Pulmonary artery endothelial cell (primary cell): ENCODE measurements at places on chromosomes 3 and 15.

- DNase-seq = no peak
Measured at GRCh38 chr3:10317961-10318350, 3.0 kb downstream of the SEC13 start.

GRCh38 chr3:57017459-57017845 is 43.0 kb upstream of the SPATA12 start:
- no peak for DNase-seq

- DNase-seq = no peak
Measured at GRCh38 chr3:106379251-106379750, 510.5 kb upstream of the CBLB start.

DNA sequence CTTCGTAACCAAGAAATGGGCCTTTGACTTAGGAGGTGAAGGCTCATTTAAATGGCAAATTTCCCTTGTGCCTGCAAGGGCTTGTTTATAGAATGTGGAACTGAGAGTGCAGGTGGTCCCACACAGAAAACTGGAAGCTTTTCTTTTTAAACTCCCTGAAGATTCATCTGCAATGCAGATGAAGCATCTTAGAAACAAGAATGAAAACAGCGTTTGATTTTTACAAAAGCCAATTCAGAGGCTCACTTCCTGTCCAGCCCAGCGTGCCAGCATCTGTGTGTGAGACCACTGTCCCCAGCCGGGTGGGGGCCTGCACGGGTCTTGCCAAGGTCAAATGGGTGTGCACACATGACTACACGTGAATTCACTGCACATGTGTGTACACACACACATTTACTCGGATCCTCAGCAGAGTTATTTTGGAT is 94.7 kb downstream of the LINGO1 start:
- no peak for DNase-seq

DNA sequence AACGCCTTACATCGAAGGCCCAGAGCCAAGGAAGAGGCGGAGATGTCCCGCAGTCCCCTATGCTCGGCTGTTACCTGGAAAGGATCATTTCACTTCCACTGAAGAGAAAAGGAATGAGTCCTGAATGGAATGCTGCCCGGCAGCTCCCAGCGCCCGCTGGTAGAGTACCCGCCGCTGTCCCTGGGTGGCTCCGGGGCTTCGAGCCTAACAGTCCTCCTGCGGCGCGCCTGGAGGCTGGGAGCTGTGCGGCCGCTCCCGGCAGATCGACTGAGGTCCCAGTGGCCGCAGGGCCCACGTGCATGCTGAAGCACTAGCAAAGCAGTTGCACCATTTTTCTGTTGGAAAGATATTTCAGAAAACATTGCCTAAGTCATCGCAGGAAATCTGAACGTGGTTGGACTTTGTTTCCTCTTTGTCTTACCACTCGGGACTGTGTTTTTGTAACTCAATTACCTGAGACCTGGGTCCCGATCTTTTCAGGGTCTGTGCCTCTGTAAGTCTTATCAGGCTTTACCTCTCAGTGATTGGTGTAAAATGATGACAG is 984 bp downstream of the RNU6-1 start:
- DNase-seq = no peak

GRCh38 chr3:134536781-134537180 is 50.9 kb downstream of the CEP63 start:
- no peak for DNase-seq

DNA sequence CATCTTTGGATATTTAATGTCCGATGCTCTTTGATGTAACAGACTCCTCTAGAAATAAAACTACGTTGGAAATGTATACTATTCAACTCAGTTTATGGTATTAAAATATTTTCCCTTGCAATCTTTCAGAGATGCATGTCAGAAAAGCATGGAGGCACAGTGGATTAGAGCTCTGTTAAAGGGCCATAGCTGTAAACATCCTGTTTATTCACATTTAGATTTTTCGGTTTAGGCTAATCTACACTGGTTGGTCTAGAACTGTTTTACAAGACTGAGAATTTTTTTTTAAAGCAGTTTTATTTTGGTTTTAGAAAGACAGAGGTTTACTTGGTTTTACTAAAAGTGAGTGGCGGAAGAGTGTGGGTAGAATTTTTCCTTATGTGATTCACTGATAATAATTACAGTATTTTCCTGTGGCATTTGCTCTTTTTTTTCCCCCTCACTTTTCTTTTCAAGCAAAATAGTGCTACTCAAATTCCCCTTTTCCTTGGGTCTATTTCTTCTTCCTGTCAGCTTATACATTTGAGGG is 132.1 kb downstream of the IL1RAP start:
- no peak for DNase-seq

GRCh38 chr3:66101901-66102300 is 63.2 kb upstream of the MAGI1 start:
- peak; percentile 44 for DNase-seq

GRCh38 chr15:58873267-58873666 is 60.2 kb downstream of the SLTM start:
- DNase-seq = no peak

GRCh38 chr3:195178124-195178910 is 92.6 kb downstream of the XXYLT1 start:
- no peak for DNase-seq

DNA sequence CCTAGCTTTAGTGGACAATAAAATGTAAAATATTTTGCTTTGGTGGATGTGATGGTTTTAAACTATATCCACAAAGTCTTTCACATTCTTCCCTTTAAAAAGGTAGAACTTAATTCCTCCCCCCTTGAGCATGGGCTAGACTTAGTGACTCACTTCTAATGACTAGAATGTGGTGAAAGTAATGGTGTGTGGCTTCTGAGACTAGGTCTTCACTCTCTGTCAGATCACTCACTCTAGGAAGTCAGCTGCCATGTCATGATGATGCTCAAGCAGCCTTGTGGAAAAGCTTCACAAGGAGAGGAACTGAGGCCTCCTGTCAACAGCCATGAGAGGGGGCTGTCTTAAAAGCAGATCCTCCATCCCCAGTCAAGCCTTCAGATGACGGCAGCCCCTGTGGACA is 4.2 kb downstream of the LRRC2 start:
- no peak for DNase-seq

DNA sequence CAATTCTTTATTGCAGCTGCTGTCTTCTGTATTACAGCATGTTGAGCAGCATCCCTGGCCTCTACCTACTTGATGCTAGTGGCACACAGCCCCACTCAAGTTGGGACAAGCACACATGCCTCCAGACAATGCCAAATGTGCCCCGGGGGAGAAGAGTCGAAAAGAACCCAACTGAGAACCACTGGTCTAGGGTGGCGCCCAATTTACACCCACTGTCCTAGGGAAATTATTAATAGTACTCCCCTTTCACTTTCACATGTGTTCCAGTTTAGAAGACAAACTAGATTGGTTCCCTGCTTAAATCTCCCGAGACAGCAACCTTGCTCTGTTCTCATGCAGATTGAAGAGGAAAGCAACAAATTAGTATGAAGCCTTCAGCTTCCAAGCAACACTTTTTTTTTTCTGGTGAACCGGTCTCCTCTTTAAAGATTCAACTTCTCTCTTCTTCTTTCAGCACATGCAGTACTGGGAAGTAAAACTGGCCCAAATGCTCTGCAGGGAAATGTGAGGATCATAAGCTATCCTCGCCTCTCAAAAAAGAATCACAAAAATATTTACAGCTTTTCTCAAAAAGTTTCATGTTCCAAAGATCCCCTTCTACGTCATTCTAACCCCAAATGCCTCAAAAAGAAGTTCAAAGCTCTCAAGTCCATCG is 823.9 kb upstream of the CFAP20DC start:
- no peak for DNase-seq

DNA sequence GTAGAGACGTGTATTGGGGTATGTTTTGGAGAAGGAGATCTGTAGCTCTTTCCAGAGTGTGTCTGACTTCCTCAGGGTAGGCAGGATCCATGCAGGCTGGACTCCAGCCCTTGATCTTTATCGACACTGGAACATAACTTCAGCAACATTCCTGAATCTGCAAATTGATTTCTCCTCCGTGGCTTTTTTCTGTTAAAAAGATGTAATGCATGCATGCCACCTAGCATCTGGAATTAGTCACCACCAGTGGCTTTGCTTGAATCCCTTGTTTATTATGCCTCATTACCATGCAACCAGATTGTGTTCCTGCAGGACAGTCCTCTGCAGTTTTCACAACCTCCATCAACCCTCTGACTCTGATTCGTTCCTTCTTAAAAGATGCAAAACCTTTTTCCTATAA is 86.1 kb downstream of the CCNL1 start:
- no peak for DNase-seq

DNA sequence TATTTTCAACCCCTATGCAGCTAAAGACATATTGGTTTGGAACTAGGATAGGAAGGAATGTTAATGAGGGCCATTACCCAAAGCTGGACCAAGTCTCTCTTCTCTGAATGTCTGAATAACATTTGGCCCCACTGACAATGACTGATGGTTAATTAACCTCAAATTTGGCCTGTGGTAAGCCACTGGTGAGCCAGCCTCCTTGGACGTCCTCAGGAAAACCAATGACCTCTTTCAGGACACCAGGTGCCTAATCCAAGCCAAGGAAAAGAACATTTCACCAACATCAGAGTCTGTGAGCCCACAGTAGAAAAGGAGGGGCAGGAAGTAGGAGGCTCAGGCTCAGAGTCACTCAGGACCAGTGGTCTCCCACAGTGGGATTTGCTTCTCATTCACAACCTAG is 56.4 kb upstream of the ETV5 start:
- DNase-seq = no peak

DNA sequence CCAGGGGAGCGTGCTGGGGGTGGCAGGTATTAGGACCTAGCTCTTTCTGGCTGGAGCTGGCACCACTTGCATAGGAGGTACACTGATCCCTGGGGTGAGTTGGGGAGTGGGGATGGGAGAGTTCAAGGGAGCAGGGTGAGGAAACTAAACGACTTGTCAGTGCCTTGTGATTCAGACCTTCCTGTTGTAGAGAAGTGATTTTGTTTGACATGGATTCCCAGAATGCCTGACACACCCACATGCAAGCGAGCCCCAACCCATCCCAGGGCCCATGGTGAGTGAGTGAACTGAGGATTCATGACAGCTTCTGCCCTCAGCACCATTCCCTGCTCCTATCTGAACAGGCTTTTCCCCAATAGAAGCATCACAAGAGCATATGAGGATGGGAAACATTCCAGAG is 15.6 kb upstream of the UBE2Q2 start:
- no peak for DNase-seq

GRCh38 chr3:125098611-125099291 is 43.0 kb upstream of the HEG1 start:
- no peak for DNase-seq

DNA sequence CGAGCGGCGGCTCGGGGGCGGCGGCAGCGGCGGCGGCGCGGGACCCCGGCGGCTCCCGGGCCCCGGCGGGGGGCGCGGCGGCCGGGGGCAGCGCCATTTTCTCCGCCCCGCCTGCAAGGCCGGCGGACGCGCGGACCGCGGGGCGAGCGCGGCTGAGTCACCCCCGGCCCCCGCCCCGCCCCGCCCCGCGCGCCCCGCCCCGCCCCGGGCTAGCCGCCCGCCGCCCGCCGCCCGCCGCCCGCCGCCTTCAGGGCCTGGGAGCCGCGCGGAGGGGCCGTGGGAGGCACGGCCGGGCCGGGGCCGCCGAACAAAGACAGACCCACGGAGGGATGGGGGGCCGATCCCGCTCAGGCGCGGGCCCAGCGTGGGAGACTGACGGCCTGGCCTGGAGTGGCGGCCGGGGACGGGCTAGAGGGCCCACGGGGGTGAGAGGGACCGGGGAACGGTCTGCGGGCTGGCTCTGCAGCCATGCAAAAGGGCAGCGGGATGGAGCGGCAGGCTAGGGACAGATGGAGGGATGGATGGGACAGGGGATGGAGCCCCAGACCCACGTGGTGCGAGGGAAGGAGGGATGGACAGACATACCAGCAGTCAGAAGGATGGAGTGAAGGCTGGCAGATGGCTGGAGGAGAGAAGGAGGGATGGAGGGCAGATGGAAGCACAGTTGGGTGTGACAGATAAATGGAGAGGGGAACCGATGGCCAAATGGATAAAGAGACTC is at the start of gene EIF4E3:
EIF4E3 (minus strand) TSS at position 132 of the 721 bp plus-strand sequence; CDS start at position 97, 35 bp downstream.
- DNase-seq = no peak

- no peak for DNase-seq
Measured at GRCh38 chr15:58842713-58843396, 71.8 kb downstream of the MINDY2 start.

DNA sequence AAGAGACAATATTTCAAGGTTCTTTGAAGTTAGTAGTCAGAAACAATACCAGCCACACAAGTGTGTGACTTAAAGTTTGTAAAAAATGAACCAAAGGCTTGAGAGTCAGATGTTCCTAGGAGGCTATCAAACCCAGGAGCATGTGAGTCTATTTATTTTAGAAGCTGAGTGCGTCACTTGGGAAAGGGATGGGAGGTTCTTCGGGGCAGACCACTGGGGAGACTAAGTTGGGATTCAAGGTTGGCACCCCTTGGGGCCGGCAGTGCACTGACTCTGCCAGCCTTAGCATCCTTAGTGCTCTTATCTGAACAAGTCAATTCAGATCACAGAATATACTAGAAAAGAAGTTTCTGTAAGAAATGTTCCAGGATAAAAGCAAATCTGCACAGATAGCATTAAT is 50.1 kb upstream of the POLR2M start:
- DNase-seq = no peak

DNA sequence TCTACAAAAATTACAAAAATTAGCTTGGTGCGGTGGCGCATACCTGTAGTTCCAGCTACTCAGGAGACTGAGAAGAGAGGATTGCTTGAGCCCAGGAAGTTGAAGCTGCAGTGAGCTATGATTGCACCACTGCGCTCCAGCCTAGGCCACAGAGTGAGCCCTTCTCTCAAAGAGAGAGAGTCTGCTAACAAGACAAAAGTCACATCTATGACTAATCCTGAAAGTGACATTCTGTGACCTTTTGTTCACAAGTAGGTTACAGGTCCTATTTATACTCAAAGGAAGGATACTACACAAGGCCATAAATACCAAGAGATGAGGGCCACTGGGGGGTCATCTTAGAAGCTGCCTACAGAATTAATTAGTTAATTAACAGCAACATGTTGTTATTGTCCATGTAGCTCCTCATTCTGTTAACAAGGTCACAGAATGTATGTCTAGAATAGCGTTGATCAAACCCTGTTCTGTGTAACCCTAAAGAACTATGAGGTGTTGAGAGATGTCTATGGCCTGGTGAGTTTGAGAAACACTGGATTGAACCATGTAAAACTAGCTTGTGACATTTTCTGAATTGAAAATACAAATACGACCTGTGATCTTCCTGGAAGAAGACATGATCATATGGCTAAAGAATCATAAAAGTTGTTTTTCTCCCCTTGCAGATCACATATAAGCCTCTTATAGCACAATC is 97.0 kb downstream of the SAMMSON start:
- no peak for DNase-seq

- DNase-seq = no peak
Measured at GRCh38 chr3:134308350-134308891, 57.8 kb upstream of the RYK start.

DNA sequence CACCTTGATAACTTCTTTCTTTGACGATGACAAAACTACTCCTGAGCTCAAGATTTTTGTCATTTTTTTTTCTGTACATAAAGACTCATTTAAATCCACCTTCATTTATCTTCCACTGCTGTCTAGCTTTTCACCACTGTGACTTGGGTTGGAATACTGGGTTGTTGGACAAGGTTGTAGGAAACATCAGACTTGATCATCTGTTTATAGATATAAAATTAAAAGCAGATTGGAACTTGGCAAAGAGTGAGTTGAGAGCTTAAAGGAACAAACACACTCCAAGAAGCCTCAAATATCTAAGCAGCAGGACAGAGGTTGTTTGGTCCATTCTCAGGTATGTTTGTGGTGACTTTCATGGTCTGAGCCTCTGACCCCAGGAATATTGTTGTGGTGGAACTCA is 141.7 kb upstream of the NDN start:
- no peak for DNase-seq

GRCh38 chr3:127068111-127068810 is 85.3 kb downstream of the PLXNA1 start:
- no peak for DNase-seq

- DNase-seq = no peak
Measured at GRCh38 chr3:150885535-150885934, 19.7 kb downstream of the MINDY4B start.
